ENCODE measurements at places on chromosomes 11 and 22.

GRCh38 chr22:28741785-28742561 lies at the start of the genes CHEK2 and HSCB:
Gene CHEK2 (minus strand): TSS chr22:28741820. CDS start chr22:28734721, 7,099 bp downstream.
Gene HSCB (plus strand): TSS chr22:28742039. CDS start chr22:28742096, 57 bp downstream.
- DNase-seq, result peak; percentile 96

- DNase-seq, result no peak
Observed at GRCh38 chr22:45188779-45189178, 25.1 kb downstream of the NUP50 start.

DNA sequence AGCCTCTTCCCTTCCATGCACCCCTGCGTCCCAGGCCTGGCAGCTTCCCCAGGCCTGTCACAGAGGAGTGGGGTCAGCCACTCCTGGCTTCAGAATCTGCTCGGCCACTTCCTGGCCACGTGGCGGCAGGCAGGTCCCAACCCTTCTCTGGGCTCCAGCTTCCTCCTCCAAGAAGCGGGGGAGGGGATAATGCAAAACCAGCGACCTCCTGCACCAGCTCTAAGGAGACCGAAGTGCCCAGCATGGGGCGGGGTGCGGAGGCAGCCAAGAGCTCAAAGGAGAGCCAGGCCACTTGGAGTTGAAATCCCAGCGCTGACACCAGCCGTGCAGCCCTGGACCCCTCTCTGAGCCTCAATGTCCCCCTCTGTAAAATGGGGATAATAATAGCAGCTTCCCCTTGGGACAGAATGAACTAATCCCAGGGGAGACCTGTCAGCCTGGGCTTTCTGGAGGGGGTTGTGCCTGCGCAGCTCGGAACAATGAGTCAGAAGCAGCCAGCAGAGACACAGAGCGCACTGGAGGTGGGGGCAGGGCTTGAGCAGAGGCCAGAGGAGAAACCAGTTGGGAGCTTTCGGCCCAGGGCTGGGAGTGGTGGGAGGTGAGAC lies 22.8 kb upstream of the PICK1 start:
- peak; percentile 96 for DNase-seq

DNA sequence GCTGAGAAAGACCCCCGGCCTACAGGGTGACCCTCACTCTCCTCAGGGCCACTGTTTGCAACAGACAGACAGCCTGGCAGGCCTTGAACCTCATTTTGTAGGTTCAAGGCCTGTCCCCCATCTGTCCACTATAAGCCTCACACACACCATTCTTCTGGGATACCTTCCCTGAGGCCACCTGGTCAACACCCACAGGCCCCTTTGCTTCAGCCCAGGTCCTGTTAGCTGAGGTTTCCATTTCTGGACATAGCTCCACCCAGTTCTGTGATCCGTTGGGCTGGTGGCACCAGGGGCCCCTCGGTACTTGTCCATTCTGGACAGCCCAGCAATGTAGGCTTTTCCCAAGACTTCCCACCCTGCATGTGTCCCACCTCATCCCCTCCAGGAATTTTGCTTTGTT lies 3.1 kb downstream of the MIF start:
- DNase-seq, result no peak

DNA sequence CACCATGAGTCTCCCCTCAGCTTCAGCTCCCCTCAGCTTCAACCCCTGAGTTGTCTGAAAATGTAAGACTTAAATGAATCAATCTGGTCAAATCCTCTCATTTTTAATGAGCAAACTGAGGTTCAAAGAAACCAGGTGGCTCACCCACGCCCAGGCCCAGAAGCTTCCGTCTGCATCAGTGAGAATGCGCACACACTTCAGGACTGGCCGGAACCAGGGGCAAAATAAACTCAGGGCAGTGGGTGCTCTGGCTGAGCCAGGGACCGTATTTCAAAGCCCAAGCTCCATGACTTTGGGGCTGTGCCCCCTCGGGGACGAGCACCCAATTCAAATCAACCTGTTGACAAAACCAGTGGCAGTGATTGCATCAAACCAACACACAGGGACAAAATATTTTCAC lies 3.1 kb downstream of the SULT4A1 start:
- no peak for DNase-seq

Data from AG08396 (cell line).